ENCODE measurements at places on chromosomes 1 and 21. TPM values are rescaled to one million over a fixed set of nuclear protein-coding genes. Genes with fewer than 3 reads are reported as not detected.

- H3K4me1 ChIP-seq: no peaks in the 10 kb centered on the region
- no peaks in the 10 kb centered on the region for H3K27me3 ChIP-seq
- peak overlapping the region; percentile 93 for H3K27ac ChIP-seq
- no peak for DNase-seq
- H3K4me3 ChIP-seq: peak overlapping the region; percentile 83
These were observed 789 bp upstream of the GALE start for GRCh38 chr1:23801338-23801748.

- H3K36me3 ChIP-seq: no peaks in the 10 kb centered on the region
- peak overlapping the region; percentile 55 for H3K4me3 ChIP-seq
- no peaks in the 10 kb centered on the region for H3K27me3 ChIP-seq
- peak; percentile 25 for DNase-seq
- H3K27ac ChIP-seq: peak overlapping the region; percentile 91
These were observed 902.9 kb downstream of the LTN1 start for GRCh38 chr21:28089599-28090441.

DNA sequence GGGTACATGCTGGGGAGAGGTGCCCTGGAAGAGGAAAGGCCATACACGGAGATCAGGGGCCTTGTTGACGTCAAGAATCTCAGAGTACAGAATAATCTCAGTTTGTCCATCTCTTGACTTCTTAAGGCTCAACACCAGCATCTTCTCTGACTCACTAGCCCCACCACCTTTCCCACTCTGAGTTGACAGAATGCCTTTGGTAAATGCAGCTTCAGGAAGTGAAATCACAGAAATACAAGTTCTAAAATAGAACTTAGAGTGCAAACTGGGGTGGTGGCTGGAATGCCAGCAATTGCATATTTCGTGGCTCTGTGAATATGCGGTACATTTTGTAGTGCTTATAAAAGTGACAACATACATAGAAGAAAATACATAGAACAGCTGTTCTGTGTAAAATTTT, 1.6 kb downstream of the COG2 start:
- peak; percentile 39 for DNase-seq
- peak overlapping the region; percentile 99 for H3K4me3 ChIP-seq
- H3K4me1 ChIP-seq: peaks cover 46% of the 10 kb centered on the region

- peaks cover 4% of the 10 kb centered on the region for H3K36me3 ChIP-seq
- no peak overlapping the region for H3K27ac ChIP-seq
- no peak for DNase-seq
- no peaks in the 10 kb centered on the region for H3K4me1 ChIP-seq
- H3K4me3 ChIP-seq: no peak overlapping the region
These were observed 285.0 kb downstream of the SIPA1L2 start for GRCh38 chr1:232344791-232345399.

- H3K4me3 ChIP-seq: no peak overlapping the region
- H3K4me1 ChIP-seq: peaks cover 21% of the 10 kb centered on the region
- no peaks in the 10 kb centered on the region for H3K27me3 ChIP-seq
- H3K27ac ChIP-seq: no peak overlapping the region
These were observed 115.1 kb downstream of the PLXNA2 start for GRCh38 chr1:208129060-208129459.

DNA sequence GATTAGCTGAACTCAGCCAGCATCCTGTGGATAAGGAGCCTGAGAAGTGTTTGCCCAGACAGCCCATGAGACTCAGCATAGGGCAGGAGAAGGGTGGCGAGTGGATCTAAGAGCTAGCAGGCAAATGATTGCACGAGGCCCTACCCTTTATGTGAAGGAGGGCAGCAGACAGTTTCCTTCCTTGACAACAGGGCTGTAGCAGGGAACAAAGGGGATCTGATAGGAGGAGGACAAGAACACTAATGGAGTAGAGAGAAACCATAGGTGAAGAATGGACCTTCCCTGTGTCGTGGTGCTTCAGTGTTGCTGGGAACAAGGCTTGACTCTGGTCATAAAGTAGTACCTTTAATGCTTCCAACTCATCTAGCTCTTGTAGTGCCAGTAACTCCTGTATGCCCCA, 84.3 kb downstream of the PGM1 start:
- no peak overlapping the region for H3K27ac ChIP-seq
- H3K4me1 ChIP-seq: peaks cover 41% of the 10 kb centered on the region
- H3K27me3 ChIP-seq: no peaks in the 10 kb centered on the region

- no peak overlapping the region for H3K4me3 ChIP-seq
- H3K27ac ChIP-seq: no peak overlapping the region
- DNase-seq: no peak
These were observed 38.6 kb downstream of the TFF3 start for GRCh38 chr21:42276526-42277154.

DNA sequence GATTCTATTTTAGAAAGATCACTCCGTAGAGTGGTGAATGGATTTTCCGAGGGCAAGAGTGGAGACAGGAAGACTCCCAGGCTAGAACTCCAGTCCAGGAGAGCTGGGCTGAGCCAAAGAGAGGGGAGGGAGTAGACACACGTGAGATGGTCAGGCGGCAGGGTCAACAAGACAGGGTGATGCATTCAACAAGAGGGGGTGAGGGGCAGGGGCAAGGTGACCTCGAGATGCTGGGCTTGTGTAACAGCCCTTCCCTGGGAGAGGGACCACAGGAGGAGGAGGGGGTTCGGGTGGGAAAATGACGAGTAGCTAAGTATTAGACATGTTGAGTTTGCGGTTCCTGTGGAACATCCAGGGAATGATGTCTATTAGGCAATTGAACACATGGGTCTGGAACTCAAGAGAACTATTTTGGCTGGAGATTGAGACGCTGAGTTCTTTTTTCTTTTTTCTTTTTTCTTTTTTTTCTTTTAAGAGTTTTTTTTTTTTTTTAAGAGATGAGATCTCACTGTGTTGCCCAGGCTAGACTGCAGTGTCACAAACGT, 13.3 kb downstream of the RSPO1 start:
- H3K27ac ChIP-seq: no peak overlapping the region
- H3K4me1 ChIP-seq: no peaks in the 10 kb centered on the region
- no peak overlapping the region for H3K4me3 ChIP-seq

DNA sequence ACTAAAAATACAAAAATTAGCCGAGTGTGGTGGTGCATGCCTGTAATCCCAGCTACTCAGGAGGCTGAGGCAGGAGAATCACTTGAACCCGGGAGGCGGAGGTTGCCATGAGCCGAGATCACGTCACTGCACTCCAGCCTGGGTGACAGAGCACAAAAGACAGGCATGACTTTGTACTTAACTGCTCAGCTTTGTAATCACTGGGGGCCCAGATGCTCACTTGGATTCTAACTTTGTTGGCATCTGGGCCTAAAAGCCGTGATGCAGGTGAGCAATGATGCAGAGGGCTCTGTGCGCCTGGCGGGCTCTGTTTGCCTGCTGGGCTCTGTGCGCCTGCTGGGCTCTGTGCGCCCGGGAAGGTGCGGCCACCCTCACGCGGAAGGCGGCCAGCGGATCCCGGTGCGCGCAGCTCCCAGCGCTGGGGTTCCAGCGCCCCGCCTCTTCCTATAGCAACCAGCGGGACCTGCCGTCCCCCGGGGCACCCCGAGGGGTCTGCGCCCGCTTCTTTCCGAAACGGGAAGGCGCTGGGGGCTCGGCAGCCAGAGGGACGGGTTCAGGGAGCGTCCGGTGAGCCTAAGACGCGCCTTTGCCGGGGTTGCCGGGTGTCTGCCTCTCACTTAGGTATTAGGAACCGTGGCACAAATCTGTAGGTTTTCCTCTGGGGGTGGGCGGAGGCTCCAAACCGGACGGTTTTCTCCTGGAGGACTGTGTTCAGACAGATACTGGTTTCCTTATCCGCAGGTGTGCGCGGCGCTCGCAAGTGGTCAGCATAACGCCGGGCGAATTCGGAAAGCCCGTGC, 31.7 kb downstream of the PRMT2 start:
- peak overlapping the region; percentile 72 for H3K4me3 ChIP-seq
- H3K4me1 ChIP-seq: no peaks in the 10 kb centered on the region
- H3K36me3 ChIP-seq: peaks cover 21% of the 10 kb centered on the region
- no peak overlapping the region for H3K27ac ChIP-seq
- peak; percentile 48 for DNase-seq

The SETSIP gene
- total RNA-seq: not detected

The LRRN2 gene
- not detected for total RNA-seq

Measured in Calu3 (cell line).